H9 (cell line): ENCODE measurements at places on chromosomes 1 and 21.
A peak's percentile ranks its signal among the peaks of the same experiment; 100 is the strongest.

GRCh38 chr1:108686614-108687313, 5.3 kb upstream of the PRPF38B start:
- no peak for DNase-seq

DNA sequence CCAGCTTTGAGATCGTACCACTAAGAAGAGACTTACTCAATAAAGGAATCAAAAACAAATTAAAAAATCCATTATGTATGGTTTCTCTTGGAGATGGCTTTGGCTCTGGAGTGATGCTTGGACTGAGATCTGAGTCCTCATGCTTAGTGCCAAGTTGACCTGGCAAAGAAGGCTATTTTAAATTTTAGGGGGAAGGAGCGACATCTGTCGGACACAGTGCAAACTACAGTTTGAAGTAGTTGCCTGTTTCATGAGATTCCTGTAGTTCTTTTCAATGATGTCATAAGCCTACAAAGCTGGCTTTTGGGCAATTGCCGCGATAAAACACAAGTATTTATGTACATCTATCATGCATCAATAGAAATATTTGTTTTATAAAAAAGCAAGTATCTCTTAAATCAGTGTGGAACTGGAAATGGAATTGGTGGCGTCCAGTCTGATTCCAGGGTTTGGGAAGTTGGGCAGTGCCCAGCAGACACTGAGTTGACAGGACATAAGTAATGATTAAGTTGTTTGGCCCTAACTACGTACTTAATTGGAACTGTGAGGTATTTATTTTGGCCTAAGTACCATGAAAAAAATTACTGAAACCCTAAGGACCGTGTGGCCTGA, 50.0 kb downstream of the TBCE start:
- peak; percentile 57 for DNase-seq

GRCh38 chr1:46527474-46528296, 23.8 kb downstream of the KNCN start:
- DNase-seq: peak; percentile 85

DNA sequence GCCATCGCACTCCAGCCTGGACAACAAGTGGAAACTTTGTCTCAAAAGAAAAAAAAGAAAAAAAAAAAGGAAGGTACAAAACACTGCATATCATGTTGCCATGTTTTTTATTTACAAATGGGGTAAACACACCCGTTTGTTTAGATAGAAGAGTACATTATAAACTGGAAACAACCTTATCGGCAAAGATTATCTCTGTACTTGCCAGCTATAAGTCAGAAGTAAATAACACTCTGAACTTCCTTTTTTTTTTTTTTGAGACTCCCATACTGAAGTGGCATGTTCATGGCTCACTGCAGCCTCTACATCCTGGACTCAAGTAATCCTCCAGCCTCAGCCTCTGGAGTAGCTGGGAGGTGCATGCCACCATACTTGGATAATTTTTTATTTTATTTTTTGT, 21.9 kb downstream of the USP48 start:
- no peak for DNase-seq

DNA sequence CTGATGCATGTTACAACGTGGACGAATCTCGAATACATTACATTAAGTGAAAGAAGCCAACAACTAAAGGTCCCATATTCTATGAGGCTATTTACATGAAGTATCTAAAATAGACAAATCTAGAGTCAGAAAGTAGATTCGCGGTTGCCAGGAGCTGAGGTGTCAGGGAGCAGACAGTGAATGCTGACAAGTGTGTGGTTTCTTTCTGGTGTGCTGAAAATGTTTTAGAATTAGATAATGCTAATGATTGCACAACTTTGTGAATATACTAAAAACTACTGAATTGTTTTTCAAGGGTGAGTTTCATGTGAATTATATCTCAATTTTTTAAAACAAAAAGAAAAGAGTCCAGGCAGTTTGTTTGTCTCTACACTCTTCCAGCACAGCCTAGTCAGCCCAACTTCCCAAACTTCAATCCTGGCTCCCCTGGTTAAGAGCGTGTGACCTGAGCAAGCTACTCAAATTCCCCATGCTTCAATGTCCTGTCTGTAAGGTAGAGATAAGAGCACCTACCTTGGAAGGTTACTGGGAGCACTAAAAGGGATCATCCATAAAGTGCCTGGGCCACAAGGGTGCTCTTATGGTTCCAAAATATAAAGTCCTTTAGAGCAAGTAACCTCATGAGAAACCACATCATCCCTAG, 20.9 kb downstream of the HLCS start:
- no peak for DNase-seq

- no peak for DNase-seq
Observed at GRCh38 chr1:234262007-234262753, 111.1 kb upstream of the COA6 start.

- no peak for DNase-seq
Observed at GRCh38 chr1:208445758-208446203, 201.6 kb upstream of the PLXNA2 start.

DNA sequence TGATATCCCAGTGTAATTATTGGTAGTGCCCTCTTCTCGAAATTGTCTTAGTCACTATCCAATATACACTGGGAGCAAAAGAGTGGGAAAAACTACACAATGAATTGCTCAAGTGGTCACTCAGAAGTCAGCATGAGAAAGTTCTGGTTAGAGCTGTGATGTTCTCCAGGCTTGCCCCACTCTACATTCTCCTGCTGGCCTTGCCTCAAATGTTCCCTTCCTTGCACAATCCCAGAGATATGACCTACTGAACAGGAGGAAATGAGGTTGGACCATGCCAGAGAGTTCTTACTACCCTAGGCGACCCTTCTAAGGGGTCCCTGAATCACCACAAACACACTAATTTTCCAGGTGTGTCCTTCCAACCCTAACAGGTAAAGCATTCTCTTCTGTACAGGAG, 40.8 kb downstream of the GLUL start:
- DNase-seq: no peak

GRCh38 chr1:220834155-220834870, 44.9 kb upstream of the HLX start:
- DNase-seq: no peak
